ENCODE measurements at places on chromosomes 16 and 17. TPM values are rescaled to one million over a fixed set of nuclear protein-coding genes. Genes with fewer than 3 reads are reported as not detected.

Gene TMEM107
- 25.0 TPM for polyA plus RNA-seq

Gene ATP2A3
- 7.0 TPM for polyA plus RNA-seq

Gene WSCD1
- polyA plus RNA-seq = 11.8 TPM

Gene AOC3
- 7.3 TPM for polyA plus RNA-seq

Gene ATMIN
- polyA plus RNA-seq = 47.9 TPM

Gene ABCA9
- 1.8 TPM for polyA plus RNA-seq

Gene ZNF469
- polyA plus RNA-seq = 1.4 TPM

Measured in left renal pelvis (tissue), 4 donors.